ENCODE measurements at places on chromosomes 16 and 17.

DNA sequence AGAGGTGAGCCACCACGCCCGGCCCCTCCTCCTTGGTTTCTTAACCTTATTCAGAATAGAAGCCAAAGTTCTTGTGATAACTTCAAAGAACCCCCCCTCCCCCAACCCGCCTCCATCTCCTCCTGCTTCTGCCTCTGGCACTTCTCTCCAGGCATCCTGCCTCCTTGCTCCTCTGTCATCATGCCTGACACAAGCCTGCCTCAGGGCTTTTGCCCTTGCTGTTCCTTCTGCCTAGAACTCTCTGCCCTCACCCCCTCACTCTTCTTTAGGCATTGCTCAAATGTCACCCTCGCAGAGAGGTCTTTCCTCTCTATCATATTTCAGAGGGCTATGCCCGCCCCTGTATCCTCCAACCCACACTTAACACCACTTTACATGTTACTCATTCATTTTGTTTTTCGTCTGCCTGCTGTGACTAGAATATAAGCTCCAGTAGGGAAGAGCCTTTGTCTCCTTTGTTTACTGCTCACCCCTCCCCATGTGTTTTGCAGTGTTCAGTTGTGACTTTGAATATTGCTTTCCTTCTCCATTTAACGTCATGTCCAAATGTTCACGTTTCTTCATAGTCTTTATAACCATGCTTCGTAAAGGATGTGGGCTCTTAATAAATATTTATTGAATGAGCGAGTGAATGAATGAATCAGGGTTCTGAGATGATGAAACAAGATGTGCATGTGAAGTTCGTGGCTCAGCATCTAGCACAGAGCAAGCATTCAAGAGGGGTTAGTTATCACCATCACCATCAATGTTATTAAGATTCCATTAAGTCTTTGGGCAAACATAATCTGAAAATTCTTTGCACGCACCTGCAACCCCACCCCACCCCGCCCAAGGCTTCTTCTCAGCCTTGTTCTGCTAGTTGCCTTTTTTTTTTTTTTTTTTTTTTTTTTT lies 186.2 kb upstream of the WSCD1 start:
- DNase-seq, result peak; percentile 3

DNA sequence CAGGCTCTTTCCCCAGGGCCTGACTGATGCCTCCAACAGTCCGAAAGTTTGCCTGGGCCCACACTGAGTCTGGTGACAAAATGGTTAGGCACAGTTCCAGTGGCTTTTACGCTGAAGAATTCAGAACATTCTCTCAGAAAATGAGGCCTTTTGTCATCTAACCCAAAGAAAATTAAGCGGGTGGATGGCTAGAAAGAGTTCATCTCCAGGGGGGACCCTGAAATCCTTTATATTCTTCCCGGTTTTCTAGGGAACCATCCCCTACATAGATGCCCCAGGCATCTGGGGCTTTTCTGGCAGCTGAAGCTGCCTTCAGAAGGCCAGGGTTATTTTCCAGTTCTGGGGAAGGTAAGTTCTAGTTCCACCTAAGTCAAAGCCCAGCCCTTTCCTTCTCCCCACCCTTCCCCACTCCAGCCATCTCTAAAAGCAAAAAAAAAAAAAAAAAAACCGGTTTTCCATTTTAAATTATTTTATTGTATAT lies 2.2 kb downstream of the RASD1 start:
- DNase-seq, result no peak

DNA sequence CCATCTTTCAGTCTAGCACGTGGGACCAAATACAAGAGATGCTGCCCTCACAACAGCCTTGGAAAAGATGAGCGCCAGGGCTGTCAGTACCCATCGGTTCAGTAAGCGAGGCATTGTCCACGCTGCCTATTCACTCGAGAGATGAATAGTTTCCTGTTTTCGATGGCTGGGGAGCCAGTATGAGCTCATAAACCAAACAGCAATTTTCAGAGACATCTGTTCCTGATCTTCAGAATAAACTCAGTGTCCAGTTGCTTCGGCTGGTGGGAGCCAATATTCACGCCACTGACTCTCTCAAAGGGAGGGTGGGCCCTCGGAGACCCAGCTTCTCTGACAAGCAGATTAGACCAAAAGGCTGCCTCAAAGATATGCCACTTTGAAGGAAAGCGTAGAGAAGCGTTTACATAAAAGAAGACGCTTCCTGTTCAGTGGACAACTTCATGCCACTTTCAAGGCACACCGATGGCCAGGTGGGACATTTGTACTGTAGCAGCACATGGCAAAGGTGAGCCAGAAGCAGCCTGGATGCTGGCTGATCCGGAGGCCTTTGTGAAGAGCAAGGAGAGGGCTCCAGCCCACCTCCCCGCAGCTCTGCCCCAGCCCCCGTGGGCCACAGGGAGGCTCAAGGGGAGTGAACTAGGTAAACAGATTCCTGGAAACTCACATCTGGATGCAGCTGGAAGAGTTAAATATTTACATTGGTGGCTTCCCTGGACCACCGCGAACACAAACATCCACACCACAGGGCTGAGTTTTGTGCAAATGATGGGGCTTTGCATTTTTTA lies 6.0 kb downstream of the TIMM22 start:
- no peak for DNase-seq

- peak; percentile 80 for DNase-seq
Observed at GRCh38 chr17:81471818-81472456, 40.7 kb downstream of the ACTG1 start.

DNA sequence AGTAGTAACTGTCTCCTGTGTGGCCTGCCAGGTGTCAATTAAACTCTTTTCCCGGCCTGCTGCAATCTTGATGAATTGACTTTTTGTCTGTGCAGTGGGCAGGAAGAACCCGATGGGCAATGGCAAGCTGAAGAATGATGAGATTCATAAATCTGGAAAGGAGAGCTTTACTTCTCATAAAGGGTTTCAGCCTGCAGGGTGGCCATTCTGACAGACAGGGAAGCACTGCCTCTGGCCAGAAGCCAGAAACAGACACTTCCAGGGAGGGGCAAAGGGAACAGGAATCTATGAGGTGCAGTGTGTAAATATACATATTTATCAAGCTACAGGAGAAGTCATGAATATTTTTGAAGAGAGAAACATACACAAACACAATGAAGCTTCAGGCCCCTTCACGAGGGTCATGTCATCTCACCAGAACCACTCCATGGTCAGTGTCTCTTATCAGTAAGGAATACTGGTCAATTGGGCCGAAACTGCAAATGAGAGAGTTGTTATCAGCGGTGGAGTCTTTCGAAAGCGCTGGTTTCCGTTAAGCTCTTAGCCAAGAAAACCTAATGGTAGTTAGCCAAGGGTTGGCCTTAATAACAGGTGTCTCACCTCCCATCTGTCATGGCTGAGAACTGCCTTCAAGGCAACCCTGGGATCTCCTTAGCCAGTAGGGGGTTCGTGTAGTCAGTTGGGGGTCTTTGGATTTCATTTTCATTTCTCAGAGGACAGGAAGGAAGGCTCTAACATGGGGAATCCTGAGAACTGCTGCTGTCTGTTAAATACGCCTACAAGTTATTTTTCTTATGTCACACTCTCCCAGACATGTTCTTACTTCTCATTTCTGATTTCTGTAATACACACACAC lies 1.2 kb upstream of the NARF start:
- no peak for DNase-seq

- DNase-seq, result no peak
Observed at GRCh38 chr17:42642336-42642735, 16.7 kb upstream of the TUBG2 start.

- DNase-seq, result peak; percentile 18
Observed at GRCh38 chr17:69141431-69142174, at the start of gene ABCA6. Gene ABCA6, minus strand, starts transcription at chr17:69141895. Its CDS starts 1,192 bp downstream, at chr17:69140703.

DNA sequence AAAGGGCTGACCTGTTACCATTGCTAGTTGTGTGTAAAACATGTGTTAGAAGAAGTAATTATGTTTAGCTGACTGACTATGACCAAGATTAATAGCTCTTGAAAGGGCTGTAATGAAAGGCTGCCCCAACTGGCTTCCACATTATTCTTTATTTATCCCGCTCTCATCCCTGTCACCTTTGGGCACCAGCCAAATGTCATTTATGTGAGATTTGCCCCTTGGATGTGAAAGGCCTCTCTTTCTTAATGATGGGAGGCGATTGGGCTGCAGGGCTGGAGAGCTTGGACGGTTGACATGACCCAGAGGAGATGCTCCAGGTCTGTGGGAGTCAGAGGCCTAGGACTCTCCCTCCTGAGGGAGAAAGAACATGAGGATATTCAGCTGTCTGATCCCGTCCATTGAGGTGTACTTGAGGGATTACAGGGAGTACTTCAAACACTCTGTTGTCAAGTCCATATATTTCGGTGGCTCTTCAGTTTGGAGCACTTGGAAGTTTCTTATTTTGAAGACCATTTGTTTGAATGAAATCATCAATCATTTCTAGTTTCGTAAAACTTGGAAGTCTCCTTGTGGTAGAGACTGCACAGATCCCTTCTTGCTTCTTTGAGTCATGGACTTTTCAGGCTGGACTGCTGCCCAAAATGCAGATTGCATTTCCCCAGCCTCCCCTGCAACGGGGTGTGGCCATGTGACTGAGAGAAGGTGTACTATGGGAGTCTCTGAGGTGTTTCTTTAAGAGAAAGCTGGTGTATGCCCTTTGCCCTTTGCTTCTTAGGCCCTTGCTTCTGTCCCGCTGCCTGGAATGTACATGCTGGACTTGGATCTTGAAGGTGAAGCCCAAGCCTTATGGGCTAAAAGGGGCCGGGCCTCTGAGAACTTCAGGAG lies 51.3 kb downstream of the FTO start:
- peak; percentile 36 for DNase-seq

- DNase-seq, result no peak
Observed at GRCh38 chr17:68400404-68400735, 56.9 kb downstream of the WIPI1 start.

GRCh38 chr16:30416624-30417528 lies 9.5 kb downstream of the ZNF771 start:
- no peak for DNase-seq

- DNase-seq, result peak; percentile 75
Observed at GRCh38 chr16:80265624-80266306, 275.0 kb upstream of the DYNLRB2 start.

GRCh38 chr16:66984892-66985311 lies 3.5 kb upstream of the CES4A start:
- no peak for DNase-seq

GRCh38 chr17:11178581-11178980 lies 62.4 kb upstream of the SHISA6 start:
- DNase-seq, result no peak

DNA sequence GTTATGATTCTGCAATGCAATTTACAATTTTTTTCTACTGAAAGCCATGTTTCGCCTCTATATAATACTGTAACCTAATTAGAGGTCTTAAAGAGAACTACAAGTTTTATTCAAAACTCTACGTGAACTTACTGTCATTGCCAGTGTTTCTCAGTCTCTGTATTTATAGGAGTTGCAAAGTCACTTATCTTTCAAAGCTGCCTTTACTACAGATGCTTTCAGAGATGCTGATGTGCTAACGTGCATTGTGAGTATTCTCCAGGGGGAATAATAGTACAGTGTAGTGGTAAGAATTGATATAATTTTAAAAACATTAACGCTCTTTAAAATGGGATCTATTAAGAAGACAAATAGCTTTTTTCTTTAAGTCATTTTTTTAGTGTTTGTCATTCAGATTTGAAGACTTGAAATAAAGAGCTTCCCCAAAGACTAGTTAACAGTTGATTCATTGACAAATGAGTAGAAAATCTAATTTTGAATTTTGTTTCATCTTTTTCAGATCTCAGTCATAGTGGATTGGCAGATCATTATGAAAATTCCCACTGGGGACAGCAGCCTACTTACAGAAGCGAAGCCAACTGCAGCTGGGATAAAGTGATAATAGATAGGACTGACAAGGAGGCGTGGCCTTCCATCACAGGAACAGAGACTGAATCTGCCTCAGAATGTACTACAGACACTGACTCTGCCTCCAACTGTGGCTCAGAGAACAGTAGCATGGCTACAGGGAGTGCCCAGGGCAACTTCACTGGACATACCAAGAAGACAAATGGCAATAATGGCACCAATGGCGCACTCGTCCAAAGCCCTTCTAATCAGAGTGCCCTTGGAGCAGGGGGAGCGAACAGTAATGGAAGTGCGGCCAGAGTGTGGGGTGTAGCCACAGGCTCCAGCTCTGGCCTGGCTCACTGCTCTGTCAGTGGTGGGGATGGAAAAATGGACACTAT lies 79.9 kb downstream of the TMC6 start:
- DNase-seq, result no peak

- DNase-seq, result no peak
Observed at GRCh38 chr17:77905266-77905665, 53.2 kb upstream of the TNRC6C start.

- DNase-seq, result no peak
Observed at GRCh38 chr16:89070590-89070989, 23.1 kb upstream of the ACSF3 start.

DNA sequence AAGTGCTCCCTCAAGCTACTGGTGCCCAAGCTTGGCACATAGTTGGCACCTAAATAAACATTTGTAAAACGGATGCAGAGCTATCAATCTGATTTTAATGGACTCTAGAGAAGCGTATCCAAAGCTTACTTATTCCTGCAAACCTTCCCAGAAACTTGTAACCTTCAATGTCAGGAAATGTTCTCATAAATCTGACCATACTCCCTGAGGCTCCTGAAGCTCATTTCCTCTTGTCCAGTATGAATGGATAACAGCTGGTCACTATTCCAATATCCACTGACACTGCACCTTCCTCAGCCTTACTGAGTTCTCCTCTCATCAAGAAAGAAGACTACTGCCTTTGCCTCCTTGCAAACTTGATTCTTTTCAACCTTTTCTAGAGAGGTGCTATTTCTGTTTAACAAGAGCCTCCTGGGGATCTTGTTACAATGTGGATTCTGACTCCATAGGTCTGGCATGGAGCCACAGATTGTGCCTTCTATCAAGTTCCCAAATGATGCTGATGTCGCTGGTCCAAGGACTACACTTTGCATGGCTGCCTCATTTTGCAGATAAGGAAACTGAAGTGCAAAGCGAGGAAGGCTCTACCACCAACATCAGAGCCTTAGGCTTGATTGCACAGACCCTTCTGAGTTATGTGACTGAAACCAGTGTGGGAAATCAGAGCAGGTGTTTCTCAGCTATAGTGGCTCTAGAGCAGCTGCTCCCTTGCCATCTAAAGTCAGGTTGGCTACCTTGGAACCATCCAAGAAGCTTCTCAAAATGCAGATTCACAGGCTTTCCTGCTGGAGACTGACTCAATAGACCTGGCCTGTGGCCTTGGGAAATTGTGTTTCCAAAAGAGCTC lies 377.8 kb downstream of the SOX9 start:
- no peak for DNase-seq

DNA sequence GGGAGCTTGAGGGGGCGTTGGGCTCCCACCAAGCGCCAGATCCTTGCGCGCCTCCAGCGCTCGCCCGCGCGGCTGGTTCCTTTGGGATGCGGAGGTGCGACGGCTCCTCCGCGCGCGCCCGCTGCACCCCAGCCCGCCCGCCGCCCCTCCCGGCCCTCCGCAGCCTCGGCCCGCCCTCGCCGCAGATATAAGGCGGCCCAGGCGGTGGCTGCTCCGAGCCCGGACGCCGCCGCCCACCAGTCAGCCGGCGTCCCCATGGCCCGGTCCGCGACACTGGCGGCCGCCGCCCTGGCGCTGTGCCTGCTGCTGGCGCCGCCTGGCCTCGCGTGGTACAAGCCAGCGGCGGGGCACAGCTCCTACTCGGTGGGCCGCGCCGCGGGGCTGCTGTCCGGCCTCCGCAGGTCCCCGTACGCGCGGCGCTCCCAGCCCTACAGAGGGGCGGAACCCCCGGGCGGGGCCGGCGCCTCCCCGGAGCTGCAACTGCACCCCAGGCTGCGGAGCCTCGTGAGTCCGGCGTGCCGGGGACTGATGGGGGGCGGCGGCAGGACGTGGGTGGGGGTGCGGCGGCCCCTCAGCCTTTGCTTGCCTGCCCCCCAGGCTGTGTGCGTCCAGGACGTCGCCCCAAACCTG lies at the start of gene NPB:
Gene NPB (plus strand): TSS at position 216 of the 630 bp plus-strand sequence. CDS start 40 bp downstream, at position 256.
- DNase-seq, result no peak

Data from skeletal muscle cell (primary cell).